ENCODE measurements at places on chromosomes 6 and 20.
A peak's percentile ranks its signal among the peaks of the same experiment; 100 is the strongest.

GRCh38 chr6:157152556-157152955 lies 170.8 kb downstream of the TMEM242 start:
- no peak for DNase-seq

DNA sequence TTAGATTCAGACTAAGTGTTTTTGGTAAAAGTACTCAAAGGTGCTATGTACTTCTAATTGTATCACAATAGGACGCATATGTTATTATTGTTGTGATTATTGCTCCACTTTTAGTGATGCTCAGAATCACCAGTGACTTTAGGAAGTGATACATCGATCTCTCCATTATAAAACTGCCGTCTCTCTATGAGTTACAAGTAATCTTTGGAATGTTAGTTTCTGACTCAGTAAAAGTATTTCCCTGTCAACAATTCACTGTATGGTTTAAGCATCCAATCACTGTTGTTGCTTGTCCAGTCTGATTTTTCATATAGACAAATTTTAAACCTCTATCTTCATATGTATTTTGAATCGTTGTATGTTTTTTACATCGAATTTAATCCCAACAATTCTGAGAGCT lies 9.4 kb downstream of the DCBLD1 start:
- no peak for DNase-seq

- no peak for DNase-seq
Measured at GRCh38 chr20:2900845-2901592, 27.7 kb downstream of the PTPRA start.

- no peak for DNase-seq
Measured at GRCh38 chr20:58684291-58684690, 8.3 kb upstream of the NPEPL1 start.

GRCh38 chr6:16623731-16624130 lies 137.5 kb downstream of the ATXN1 start:
- no peak for DNase-seq

- DNase-seq = no peak
Measured at GRCh38 chr6:112281821-112282615, 27.7 kb upstream of the LAMA4 start.

- no peak for DNase-seq
Measured at GRCh38 chr20:63254232-63254605, at the start of gene NKAIN4. TSS of gene NKAIN4 (minus strand) at chr20:63254463. CDS start at chr20:63254450, 13 bp downstream.

DNA sequence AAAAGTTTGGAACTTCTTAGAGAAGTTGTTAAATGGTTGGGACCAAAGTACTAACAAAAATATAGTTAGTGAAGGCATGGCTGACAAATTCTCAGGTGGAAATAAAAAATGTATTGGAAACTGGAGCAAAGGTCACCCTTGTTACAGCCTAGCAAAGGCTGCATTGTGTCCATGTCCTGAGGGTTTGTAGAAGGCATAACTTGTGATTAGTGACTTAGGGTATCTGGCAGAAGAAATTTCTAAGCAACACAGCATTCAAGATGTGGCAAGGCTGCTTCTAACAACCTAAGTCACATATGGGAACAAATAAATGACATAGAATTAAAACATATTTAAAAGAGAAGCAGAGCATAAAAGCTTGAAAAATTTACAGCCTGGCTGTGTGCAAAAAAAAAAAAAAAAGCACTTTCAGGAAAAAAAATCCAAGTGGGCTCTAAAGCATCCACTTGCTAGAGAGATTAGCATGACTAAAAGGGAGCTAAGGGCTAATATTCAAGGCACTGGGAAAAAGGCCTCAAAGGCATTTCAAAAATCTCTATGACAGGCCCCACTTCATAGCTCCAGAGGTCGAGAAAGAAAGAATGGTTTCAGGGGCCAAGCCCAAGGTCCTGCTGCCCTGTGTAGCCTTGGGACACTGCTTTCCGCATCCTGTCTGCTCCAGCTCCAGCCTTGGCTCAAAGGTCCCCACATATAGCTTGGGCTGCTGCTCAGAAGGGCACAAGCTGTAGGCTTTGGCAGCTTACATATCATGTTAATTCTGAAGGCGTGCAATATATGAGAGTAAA lies 453.2 kb upstream of the PTCHD4 start:
- DNase-seq = no peak

GRCh38 chr6:105794239-105794638 lies 291.9 kb upstream of the PRDM1 start:
- no peak for DNase-seq

GRCh38 chr20:48360342-48360975 lies 467.3 kb downstream of the PREX1 start:
- no peak for DNase-seq

DNA sequence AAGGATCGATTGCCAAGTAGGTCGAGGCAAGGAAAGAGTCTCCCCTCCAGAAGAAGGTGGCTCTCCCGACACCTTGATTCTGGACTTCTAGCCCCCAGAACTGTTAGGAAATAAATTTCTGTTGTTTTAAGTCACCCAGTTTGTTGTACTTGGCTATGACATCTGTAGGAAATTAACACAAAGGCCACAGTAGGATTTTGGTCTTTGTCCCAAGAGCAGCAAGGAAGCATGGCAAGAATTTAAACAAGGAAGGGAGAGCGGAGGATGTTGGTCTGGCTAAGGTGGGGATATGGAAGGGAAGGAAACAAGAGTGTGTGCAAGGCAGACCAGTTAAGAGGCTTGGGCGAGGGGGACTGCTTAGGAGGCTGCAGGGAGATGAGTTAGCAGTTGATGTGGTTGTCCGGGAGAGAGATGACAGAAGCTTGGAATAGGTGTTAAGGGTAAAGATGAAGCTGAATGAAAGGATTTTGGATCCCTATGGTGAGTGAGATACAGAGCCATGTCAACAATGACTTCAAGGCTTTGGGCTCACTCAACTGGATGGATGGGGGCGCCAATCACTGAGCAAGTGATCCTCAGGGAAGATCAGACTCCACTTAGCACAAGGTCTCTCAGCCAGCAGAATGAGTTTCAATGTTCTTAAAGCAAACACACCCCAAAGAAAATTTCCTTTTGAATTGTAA lies 140.5 kb upstream of the ZNF217 start:
- no peak for DNase-seq

- DNase-seq = peak; percentile 35
Measured at GRCh38 chr20:46010491-46011391, 2.0 kb downstream of the MMP9 start.

- DNase-seq = no peak
Measured at GRCh38 chr6:35224720-35225119, 11.0 kb downstream of the SCUBE3 start.

DNA sequence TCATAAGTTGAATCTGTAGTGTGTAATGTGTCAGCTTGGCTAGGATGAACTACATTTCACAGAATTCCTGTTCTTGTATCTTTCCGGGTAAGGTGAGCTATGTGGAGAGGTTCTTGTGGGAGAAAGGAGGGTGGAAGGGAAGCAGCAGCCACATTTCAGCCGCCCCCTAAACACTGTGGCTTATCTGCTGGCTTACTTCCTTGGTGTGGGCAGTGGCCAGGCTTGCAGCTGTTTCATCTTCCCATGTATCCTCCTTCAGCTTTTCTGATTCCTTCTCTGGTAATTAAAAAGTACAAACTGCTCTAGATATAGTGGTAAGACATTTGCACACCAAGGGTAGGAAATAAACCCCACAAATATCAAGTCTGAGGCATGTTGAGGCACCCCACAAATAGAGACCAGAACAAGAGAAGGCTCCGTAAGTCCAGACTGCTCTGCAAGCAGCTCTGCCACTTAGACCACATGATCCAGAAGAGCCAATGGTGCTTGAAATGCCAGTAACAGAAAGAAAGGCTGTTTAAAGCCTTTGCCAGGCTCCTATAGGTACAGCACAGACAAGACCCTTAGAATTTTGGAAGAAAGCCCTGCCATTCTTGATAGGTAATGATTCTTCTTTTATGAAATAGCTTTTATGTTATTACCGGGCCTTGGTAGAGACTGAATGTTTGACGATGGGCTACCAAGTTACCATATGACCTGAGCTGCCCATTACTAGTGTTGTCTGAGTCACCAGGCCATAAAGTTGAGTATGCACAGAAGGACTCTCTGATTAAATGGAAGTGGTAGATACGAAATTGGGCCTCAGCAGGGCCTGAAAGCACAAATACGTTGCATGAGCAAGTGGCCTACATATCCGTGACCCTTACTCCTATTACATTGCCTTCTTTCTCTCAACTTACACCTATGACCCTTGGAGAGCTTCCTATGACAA lies 215.0 kb upstream of the SGK1 start:
- DNase-seq = no peak

DNA sequence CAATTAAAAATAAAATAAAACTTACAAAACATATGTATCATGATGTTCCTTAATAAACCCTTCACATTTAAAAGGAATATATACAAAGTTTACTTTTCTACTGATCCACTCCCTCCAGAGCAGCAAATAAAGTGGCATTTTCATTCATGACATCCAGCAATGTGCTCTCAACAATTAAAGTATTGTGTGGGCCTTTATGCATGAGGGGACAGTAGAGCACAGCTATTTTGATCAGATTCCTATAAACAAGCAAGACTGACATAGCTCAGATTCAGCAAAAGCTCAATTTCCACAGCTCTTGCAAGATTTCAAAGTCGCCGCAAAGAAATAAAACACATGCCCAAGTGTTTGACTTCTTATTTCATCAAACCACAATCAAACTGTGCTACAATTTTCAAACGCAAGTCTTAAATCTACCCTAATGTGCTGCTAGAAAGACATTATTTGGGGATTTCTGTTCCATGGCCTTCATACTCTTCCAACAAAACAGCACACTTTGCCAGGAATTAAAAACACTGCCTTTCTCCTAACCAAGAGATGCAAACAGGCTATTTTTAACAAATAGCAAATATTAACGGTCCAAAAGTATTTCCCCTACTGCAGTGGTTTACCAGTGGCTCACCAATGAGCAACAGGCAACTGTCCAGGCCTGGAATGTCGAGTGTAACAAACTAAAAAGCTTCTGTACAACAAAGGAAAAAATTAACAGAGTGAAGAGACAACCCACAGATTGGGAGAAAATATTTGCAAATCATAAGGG lies 52.3 kb downstream of the MBOAT1 start:
- DNase-seq = no peak

GRCh38 chr6:112037783-112038216 lies 16.1 kb upstream of the CCN6 start:
- DNase-seq = peak; percentile 29

DNA sequence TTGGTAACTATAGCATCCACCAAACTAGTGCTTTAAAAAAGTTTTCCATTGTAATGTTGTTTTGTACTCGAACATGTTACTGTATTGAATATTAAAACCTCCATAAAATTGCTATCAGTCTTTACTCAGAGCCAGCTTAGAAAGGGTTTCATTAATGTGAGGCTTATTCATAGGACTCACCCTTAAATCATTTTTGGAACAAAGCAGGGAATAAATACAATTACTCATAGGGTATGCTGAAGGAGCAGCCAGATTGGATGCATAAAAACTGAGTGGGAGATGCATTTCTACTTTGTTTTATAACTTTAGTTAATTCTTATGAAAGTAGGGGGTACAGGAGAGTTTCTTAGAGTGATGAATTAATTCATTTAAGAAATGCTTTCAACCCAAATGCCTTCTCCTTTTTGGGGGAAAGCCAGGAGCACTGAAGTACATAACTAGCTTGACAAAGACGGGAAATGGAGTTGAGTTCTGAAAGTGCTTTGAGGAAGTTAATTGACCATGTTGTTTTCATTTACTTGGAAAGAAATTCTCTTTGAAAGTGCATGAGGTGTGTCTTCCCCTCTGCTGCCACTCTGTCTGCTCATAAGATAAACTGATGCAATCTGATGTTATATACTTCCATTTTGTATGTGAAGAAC lies 90.3 kb downstream of the RNF144B start:
- no peak for DNase-seq

Measured in T-helper 2 cell treated with Interferon-gamma antibody and Interleukin-4, amounts not matched to agents 5 μg/mL and 100 μg/mL, for 36 hours (primary cell).